NCI-H1092 (cell line): ENCODE measurements at places on chromosomes 12 and 14.

GRCh38 chr12:118150625-118151024 lies 14.7 kb downstream of the PEBP1 start:
- no peak for DNase-seq

GRCh38 chr12:3431686-3432085 lies 59.3 kb upstream of the PRMT8 start:
- DNase-seq, result no peak

DNA sequence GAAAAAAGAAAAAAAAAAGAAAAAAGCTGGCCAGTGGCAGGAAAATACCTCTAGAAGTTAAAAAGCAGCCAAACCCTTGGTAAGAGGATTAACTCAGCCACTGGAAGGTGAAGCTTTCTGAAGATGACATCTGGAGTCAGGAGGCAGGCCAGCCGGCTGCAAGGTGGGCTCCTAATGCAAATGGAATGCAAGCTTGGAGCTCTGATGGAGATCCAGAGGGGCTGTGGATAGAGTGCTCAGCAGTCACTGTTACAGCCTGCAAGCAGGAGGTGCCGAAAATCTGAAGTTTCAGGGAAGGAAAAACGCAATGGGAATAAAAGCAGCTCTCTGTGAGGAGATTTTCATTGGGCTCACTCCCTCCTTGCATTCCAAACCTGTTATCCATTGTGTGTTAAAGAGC lies 41.0 kb downstream of the GSC start:
- no peak for DNase-seq

DNA sequence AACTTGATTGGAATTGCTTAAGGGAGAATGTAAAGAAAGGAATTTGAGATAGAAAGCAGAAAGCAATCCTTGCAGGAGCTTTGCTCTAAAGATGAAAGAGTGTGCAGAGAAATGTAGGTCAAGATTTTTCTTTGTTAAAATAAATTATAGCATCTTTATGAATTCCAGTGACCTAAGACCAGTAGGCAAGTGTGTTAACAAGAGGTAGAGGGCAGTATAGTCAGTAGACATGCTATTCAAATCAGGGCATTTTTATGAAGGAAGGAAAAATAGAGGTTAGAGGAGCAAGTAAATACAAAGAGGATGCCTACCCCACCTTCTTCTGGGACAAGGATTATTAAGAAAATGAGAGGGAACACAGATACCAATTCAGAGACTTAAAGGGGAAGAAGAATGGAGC lies 148.5 kb downstream of the PLCZ1 start:
- DNase-seq, result no peak

DNA sequence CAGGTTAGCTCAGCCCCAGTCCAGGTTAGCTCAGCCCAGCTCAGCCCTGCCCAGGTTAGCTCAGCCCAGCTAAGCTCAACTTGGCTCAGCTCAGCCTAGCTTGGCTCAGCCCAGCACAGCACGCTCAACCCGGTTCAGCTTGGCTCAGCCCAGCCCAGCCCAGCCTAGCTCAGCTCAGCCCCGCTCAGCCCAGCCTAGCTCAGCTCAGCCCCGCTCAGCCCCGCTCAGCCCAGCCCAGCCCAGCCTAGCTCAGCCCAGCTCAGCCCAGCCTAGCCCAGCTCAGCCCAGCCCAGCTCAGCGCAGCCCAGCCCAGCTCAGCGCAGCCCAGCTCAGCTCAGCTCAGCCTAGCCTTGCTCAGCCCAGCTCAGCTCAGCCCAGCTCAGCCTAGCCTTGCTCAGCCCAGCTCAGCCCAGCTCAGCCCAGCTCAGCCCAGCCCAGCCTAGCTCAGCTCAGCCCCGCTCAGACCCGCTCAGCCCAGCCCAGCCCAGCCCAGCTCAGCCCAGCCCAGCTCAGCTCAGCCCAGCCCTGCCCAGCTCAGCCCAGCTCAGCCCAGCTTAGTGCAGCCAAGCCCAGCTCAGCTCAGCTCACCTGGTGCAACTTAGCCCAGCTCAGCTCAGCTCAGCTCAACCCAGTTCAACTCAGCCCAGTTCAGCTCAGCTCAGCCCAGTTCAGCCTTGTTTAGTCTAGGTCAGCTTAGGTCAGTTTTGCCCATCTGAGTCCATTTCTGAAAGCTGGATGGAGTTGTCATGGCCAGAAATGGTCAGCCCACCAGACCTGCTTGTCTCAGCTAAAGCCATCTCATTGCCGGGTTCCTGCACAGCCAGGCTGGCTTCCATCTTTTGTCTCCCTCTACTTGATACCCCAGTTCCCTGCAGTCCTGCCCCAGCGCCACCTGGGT lies 333.6 kb downstream of the TMEM121 start:
- no peak for DNase-seq

DNA sequence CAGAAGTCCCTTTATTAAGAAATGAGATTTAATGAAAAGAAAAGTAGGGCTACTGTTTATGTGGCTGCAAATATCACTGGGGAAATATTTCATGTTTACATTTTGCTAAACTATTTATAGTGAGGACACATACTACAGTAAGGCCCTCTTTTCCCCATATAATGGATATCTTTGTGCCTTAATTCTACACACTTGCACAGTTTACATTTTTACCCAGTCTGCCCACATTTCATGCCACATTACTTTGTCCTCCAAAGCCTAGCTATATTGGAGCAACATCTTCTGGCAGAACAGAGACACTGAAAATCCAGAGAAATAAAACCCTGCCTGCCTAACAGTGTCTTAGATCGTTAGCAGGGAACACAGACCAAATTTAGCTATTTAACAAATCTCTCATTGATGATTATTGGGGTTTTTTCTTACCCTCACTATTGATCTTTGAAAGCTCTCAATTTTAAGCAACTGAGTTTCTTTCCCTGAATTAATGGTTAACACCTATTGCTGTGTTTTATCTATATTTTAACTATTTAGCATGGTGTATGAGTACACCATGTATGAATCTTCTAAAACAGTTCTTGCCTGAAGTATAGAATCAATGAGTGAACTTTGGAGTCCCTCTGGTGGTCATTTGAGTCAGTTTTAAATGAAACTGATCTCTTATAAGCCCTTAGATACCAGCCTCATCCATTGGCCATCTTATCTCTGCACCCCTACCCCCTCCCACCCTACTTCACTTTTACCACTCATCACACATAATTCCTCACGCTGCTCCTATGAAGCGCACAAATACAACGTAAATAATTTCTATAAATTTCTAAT lies 170.2 kb downstream of the BCAT1 start:
- no peak for DNase-seq

DNA sequence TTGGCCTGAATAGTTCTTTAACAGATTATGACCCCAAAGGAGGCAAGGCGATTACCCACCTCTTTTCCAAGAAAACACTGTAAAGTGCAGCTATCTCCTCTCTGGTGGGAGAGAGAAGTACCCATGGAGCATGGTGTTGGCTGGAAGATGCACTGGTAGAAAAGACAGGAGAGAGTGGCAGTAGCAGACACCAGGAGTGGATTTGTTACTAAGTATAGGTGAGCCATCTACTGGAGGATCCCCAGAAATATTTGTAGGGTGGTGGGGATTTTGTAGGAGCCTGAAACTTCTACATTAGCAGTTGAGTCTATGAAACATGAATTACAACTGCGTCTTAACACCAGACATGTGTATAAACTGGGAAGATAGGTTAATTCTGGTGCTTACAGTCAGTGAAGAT lies 148.0 kb downstream of the SLC38A4 start:
- no peak for DNase-seq

GRCh38 chr12:115990241-115990640 lies 287.3 kb downstream of the MED13L start:
- no peak for DNase-seq

DNA sequence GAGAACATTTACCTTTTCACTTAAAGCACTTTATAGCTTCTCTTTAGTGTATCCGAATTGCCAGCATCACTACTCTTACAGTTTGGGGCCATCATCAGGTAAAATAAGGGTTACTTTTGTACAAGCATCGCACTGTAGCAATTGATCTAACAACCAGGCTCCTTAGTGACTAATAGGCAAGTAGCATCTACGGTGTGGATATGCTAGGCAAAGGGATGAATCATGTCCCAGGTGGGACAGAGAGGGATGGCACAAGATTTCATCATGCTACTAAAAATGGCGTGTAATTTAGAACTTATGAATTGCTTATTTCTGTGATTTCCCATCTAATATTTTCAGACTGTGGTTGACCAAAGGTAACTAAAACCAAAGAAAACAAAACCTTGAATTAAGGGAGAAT lies 582.3 kb downstream of the KCNH5 start:
- DNase-seq, result no peak

DNA sequence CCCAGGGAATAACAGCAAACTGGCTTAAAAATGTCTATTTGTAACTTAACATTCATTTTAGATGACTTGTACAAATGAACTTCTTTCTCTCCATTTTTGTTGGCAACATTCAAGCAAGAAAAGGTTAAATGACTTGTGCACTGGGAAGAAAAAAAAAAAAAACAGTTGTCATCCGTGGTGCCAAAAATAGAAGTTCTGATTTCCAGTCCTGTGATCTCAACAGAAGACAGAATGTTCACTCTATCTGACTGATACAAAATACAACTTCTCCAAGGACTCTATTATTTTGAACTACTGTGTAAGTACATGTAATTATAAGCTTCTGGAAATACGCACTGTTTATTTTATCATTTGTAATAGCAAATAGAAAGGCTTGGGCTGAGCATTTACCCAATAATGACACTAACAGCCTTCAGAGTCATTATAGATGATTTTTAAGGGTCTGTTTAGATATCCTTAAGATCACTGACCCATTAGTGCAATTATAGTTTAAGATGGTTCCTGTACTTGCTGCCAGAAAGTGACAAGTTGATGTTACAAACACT lies 59.9 kb downstream of the LIN7A start:
- no peak for DNase-seq

GRCh38 chr14:41913398-41913797 lies 306.7 kb downstream of the LRFN5 start:
- DNase-seq, result no peak

DNA sequence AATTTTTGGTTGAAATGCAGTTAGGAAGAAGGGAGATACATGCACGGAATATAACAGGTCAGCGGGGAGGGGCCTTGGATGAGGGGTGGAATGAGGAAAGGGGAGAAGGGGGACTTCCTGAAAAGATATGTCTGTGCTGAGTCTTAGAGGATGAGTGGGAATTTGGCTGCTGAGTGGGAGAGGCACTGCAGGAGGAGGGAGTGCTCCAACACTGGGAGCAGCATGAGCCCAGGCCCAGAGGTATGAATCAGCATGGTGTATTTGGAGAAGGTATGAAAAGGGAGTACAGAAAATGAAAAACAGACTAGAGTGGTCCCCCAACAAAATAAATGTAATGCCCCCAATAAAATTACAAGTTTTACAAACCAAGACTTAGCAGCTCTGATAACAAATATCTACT lies 394.4 kb downstream of the IPO8 start:
- no peak for DNase-seq

GRCh38 chr12:52673217-52673616 lies 7.0 kb downstream of the KRT1 start:
- no peak for DNase-seq

- DNase-seq, result no peak
Measured at GRCh38 chr14:38505973-38506249, 250.0 kb upstream of the CLEC14A start.

DNA sequence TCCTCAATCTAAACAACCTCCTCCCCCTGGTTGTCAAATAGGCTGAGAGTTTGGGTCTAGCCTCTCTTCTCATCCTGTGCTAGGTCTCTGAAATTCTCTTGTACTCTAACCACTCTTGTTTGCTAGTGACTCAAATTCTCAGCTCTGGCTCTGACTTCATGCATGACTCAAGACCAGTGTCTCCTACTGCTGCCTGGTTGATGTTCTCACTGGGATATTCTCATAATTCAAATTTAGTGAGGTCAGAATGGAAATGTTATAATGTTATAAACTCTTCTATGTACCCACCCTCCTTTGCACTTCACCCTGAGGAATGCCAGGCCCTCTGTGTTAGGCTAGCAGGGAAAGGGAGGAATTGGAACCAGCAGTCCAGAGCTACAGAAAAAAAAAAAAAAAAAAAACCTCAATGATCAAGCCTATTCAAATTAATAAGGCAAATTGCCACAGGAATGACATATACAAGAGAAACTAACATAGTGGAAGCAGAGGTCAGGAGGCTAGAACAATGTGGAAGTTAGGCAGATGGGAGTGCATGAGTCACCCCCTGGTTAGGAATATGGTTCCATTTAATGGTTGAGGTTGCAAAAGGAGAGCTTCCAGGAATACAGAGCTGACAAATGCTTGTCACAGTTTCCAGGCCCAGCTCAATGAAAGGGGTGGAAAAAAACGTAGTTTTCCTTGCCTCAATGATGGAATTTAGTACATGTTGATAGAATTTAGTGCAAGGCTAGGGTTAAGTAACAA lies 459.5 kb downstream of the RMST start:
- DNase-seq, result no peak

DNA sequence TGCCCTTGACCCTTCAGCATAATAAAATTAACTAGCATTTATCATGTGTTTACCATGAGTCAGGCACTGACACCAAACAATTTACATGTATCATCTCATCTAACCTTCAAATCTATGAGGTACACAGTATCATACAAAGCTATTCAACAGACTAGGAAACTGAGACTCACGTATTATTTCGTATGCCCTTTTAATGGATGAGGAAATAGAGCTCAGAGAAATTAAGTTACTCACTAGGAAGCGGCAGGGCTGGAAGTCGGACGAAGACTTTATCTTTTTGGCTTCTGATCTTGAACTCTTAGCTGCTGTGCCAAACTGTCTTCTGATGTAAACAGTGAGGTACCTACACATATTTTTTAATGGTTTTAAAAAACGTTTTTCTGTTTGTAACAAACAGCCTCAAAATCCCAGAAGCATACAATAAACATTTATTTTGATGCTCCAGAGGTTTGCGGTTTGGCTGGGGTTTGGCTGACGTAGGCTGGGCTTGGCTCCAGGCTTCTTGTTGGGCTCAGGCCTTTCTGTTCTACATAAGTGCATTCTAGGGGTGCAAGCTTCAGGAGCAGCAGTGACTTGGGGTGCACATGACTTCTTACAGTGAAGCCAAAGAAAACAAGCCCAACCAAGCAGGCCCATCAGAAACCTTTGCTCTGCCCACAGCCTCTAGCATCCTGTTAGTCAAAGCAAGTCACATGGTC lies 184.7 kb downstream of the TBX5 start:
- no peak for DNase-seq
